ENCODE measurements at places on chromosomes 5 and 9. TPM values are rescaled to one million over a fixed set of nuclear protein-coding genes. Genes with fewer than 3 reads are reported as not detected.

- H3K4me1 ChIP-seq, result peaks cover 2% of the 10 kb centered on the region
- no peak overlapping the region for H3K27ac ChIP-seq
- no peaks in the 10 kb centered on the region for H3K27me3 ChIP-seq
- no peak overlapping the region for H3K4me3 ChIP-seq
- no peak for DNase-seq
Observed at GRCh38 chr9:131481441-131482342, 21.0 kb upstream of the POMT1 start.

NUP188 gene
- 108 TPM for total RNA-seq

BSPRY gene
- 7.2 TPM for total RNA-seq

DNA sequence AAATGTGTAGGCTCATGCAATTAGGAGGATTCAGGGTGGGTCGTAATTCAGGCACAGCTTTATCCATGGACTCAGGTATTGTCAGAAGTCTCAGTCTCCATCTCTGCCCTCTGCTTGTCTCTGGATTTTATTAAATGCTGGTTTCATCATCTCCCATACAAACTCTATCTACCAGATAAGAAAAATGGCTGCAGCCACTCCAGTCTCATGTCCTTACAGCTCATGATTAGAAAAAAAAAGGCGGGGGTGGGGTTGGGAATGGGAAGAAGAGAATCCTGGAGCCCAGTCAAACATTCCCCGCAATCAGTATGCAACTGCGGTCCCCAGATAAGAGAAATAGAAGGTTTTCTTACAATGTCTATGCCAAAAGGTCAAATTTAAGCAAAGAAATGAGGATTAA is 7.6 kb upstream of the FBXO38 start:
- H3K4me3 ChIP-seq, result no peak overlapping the region
- H3K36me3 ChIP-seq, result peaks cover 22% of the 10 kb centered on the region
- no peak for DNase-seq
- peaks cover 11% of the 10 kb centered on the region for H3K4me1 ChIP-seq

DNA sequence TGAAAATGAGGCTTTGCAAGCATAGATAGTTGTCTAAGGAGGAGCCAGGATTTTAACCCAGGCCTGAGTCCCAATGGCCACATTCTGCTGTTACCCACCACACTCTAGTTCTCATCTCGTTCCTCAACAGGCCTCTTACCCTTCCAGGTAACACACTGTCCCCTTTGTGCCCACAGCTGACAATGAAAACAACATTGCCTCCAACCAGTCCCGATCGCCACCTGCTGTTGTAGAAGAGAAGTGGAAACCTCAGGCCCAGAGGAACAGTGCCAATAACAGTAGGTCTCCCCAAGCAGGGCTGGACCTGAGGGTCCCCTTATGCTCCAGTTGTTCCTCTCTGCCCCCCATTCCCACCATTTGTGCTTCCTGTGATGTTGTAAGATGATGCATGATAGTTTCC is 30.4 kb downstream of the AMBP start:
- peak; percentile 19 for DNase-seq
- H3K27me3 ChIP-seq, result peaks cover 12% of the 10 kb centered on the region
- no peak overlapping the region for H3K4me3 ChIP-seq
- no peaks in the 10 kb centered on the region for H3K4me1 ChIP-seq
- H3K27ac ChIP-seq, result no peak overlapping the region
- no peaks in the 10 kb centered on the region for H3K36me3 ChIP-seq

DNA sequence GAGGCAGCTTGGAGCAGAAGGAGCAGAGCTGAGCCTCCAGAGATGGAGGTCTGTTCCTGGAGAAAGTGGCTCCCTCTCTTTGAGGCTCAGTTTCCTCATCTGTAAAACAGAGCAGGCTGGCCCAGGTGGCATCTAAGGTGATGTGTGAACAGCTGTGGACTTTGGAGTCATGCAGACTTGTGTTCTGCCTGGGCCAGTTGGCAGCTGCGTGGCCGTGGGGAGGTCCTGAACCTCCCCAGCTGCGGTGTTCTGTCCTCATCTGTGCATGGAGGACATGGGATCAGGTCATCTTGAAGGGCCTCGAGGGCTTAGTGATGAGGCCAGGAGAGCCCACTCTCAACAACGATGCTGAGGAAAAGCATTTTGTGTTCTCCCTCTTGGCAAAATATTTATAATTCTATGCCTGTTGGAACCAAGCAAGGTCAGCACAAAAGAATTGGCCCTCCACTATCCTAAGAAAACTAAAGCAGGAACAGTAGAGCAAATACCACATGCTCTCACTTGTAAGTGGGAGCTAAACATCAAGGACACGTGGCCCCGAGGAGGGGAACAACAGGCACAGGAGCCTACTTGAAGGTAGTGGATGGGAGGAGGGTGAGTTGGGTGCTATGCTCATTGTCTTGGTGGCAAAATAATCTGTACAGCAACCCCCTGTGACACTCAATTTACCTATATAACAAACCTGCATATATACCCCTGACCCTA is 63.2 kb upstream of the COL15A1 start:
- peaks cover 40% of the 10 kb centered on the region for H3K27me3 ChIP-seq
- DNase-seq, result no peak
- no peak overlapping the region for H3K4me3 ChIP-seq
- no peaks in the 10 kb centered on the region for H3K36me3 ChIP-seq

Data from activated CD8-positive, alpha-beta memory T cell treated with anti-CD3 and anti-CD28 coated beads, Interleukin-2, amount 10 ng/mL, durations not matched to agents 7 days and 5 days (primary cell).